NCI-H748 treated with DMSO at 0.1 percent for 48 hours (cell line): ENCODE measurements at places on chromosomes 1 and 21.

DNA sequence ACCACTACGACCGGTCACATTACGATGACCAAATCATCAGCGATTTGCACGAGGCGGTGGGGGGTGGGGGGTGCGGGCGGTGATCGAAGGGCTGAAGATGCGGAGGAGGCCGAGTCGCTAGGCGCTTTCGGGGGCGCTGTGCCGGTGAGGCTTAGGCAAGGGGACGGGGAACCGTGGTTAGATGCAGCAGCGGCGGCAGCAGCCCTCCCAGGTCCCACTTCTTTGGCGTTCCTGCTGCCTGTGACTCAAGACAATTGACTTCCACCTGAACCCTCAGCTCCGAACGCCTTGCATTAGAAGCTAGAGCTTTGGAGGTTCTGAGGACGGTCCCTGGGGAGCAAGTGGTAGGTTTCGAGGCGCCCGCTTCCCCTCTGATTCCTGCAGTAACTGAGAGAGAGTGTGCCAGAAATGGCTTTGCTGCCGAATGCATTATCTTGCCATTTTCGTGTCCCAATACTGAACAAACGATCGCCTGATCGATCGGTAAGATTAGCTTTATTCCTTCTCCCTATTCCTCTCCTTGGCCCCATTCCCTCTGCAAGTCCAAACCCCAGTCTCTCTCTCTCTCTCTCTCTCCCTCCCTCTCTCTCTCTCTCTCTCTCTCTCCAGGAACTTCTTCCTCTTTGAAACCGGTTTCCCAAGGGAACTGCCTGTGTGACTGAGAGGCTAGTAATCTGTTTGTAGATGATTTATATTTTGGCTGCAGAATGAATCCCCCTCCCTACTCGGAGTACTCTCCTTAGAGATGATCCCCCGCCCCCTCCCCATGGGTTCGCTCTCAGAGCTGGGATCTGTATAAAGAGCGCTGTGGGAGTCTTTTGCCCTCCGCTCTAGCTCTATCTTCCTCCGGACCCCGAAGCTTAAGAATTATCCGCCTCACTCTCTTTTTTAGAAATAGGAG is 735 bp upstream of the BRINP3 start:
- peak; percentile 38 for DNase-seq

DNA sequence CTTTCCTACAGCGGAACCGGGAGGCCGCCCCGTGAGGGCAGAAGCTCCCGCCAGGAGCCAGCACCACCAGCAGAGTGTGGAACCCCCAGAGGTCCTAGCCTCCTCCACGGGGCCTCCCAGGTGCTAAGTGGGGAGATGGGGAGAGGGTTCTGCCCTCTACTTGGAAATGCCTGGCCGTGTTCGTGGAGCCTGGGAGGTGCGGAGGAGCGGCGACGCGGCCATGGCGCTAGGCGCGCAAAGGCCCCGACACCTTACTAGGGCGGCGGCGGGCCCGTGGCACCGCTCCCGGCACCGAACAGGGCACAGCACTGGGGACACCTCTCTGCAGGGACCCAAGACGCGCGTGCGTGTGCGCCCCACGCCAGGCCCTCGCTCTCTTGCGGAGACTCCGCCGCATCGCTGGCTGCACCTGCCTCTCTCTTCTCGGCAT is 1.3 kb upstream of the CACNA1E start:
- no peak for DNase-seq

DNA sequence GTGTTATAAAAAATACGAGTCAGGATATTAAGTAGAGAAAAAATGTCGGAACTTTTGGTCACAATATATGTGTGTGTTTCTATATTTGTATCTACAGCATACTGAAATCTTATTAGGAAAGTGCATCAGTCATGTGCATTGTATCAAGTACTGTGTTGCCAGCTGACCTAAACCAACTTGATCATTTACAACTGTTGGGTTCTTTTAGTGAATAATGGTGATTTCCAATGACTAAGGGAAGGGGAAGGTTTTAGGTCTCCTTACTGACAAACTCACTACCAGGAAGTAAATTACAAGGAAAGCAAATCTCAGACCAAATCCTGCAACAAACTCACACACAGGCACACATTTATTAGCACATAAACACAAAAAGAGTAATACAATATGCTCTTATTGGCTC is 142.7 kb downstream of the TSEN15 start:
- DNase-seq: no peak

DNA sequence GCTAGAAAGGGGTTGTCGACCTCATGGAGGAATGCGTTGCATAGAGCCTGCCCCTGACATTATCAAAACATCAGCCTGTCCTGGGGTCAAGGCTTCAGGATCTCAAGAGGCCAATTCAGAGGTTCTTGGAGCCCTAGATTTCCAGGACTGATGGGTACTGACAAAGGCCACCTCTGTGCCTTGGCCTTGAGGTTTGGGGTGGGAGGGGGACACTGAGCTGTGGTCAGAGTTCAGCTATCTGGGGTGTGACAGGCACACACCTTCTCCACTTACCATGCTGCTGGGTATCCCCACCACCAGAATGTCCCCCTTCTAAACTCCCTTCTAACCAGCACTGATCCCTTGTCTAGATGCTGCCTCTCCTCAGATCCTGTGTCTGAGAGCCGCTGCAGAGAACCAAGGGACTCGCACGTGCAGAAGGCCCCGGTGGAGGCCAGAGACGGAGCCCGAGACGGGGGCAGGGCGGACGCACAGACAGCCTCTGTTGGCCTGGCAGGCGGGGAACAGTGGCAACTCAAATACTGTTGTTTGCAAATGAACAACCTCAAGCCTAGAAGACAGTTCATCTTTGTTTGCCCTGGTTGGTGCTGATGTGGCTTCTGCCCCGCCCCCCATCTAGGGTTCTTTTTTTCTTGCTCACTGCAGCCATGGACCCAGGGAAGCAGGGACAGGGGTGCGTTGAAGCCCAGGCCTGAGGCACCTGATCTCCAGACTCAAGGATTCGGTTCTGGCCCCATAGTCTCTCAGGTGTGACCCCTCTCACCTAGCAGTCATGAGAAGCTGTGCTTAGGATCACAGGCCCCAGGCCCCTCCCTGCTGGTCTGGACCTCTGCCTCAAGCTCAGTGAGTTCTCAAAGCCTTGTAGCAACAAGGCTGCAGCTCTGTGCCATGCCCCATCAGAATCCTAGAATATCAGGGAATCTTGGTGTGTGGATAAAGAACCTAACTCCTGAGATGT is 28.1 kb upstream of the CSF1 start:
- DNase-seq: no peak

GRCh38 chr1:53285969-53286760 is 41.7 kb downstream of the LRP8 start:
- no peak for DNase-seq

DNA sequence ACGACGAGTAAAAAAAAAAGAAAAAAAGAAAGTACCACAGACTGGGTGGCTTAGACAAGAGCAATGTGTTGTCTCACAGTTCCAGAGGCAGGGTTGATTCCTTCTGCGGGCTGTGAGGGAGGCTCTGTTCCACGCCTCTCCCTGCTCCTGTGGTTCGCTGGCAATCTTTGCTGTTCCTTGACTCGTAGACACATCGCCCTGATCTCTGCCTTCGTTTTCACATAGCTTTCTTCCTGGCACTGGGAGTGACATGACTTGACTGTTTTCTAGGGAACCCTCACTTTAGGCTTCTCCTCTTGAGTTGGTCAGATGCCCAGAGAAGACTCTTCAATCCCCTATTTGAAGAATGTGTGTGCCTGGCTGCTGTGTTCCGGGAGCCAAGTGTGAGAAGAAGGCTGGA is 133.6 kb downstream of the TM2D1 start:
- DNase-seq: no peak

- no peak for DNase-seq
Measured at GRCh38 chr1:81340239-81340638, 460.5 kb upstream of the ADGRL2 start.
